Activated CD8-positive, alpha-beta memory T cell treated with anti-CD3 and anti-CD28 coated beads, Interleukin-2, amount 50 U/mL, for 48 hours (primary cell): ENCODE measurements at places on chromosomes 3 and 15.

DNA sequence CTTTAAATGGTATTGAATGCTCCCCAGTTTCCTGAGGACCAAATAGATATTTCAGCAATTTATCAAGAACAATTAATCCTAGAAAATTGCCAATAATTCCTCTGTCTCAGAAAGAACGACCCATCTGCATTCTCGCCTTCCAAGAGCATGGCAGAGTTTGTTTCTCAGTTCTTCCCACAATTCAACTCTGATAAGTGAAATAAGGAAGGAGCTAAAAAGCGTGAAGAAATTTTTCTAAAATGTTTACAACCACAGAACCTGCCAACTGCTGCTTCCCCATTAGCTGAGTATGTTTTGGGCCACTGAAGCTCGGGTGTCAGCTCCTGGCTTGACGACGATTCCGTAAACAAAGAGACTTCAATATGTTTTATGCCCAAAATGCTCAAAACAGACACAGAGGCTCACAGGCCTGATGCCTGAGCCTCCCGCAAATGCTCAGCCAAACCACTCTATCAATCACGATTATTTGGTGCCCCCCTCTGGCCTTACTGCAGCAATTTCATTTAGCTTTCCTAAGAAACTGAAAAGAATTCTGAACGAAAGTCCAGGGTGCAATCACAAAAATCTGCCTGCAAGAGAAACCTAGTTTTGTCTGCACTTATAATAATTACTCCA lies 259.2 kb upstream of the CCDC54 start:
- DNase-seq, result no peak

- no peak for DNase-seq
Measured at GRCh38 chr15:56942118-56942517, 23.7 kb downstream of the TCF12 start.

- DNase-seq, result peak; percentile 67
Measured at GRCh38 chr15:88648357-88649214, 9.8 kb downstream of the ISG20 start.

DNA sequence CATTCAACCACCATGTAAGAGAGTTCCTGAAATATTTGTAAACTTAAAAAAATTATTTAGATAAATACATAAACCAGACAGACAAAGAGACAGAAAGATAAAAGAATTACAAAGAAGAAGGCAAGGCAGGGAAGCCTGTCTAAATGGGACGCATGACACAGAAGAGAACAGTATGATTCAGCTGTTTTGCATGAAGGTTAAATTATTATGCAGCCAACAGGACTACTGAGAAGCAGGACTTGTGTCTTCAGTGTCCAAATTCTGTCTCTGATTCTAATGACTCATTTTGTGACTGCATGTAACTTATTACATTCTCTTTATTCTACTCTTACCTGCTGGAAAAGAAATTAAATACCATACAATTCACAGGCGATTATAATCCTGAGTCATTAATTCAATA lies 340.4 kb upstream of the KCNMB2 start:
- no peak for DNase-seq

DNA sequence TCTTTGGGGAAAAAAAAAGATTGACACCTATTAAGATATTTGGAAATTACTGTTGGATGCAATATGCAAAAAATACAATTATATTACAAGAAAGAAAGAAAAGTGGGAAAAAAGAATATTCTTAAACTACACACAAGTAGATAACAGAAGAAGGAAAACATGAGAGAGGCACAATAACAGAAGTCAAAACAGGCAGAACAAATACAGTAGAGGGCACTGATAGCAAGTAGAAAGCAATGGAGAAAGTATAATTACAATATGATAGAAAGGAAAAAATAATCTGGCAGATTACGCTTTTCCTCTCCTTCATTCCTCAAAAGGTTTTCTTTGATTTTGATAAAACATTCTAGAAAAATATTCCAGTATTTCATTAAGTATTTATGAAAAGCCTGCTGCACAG lies 72.1 kb downstream of the ADAM10 start:
- no peak for DNase-seq

GRCh38 chr3:188974856-188975599 lies 196.7 kb upstream of the TPRG1 start:
- DNase-seq, result no peak

DNA sequence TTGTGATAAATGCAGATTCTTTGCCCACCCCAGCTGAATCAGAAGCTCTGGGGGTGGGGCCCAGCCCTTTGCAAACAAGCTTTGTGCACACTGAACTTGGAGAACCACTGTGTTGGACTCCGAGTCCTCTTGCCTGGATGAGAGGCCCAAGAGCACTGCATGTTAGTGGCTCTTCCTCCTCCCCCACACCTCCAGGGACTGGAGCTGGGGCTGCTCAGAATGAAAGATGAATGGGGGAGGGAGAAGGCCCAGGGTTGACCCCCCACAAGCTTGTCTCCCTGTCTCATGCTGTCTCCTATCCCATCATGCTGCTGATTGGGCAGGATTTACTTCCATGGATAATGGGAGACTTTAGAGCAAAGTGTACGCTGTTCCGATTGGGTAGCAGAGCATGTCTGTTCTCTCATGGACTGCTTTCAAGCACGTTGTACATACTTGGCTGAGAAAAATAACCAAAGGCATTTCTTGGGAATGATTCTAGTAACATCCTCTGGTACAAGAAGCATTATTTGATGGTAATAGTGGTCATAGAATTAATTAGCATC lies 99.6 kb downstream of the PGPEP1L start:
- no peak for DNase-seq

DNA sequence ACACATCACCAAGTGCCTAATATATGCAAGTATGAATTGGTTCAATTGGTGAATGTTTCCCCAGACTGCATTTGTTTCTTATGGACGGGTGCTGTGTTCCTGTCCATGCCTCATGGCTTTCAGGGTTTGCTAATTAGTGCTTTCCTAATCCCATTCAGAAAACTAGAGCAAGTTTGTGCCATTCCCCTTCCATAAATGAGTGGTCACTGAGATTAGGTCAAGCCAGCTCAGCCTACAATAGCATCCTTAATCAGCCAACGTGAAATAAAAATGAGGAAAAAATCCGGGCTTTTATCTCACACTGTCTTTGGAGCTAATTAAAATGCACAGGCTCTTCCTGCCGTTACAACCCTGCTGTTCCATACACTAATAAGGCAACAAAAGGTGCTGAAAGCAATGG lies 788.8 kb downstream of the ROBO1 start:
- DNase-seq, result no peak
